SK-N-SH (cell line): ENCODE measurements at places on chromosomes 4 and X.
A peak's percentile ranks its signal among the peaks of the same experiment; 100 is the strongest.

- DNase-seq = no peak
Observed at GRCh38 chrX:20461576-20461975, 194.9 kb upstream of the RPS6KA3 start.

- DNase-seq = no peak
Observed at GRCh38 chrX:39677978-39678791, 419.6 kb downstream of the BCOR start.

GRCh38 chr4:118018381-118019145 lies 15.7 kb upstream of the NDST3 start:
- DNase-seq = no peak

DNA sequence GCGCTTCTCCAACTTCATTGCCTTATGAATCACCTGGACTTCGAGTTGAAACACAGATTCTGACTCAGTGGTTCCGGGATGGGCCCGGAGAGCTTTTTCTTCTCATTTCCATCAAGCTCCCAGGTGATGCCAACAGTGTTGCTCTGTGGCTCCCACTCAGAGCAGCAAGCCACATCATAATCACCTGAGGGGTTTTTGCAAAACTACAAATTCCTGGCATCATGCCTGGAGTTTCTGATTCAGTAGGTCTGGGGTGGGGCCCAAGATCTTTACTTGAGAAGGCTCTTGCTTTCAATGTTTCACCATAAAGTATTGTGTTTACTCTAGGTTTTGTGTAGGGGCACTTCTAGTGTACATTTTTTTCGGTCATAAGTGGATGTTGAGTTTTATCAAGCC lies 7.0 kb downstream of the MTM1 start:
- no peak for DNase-seq

DNA sequence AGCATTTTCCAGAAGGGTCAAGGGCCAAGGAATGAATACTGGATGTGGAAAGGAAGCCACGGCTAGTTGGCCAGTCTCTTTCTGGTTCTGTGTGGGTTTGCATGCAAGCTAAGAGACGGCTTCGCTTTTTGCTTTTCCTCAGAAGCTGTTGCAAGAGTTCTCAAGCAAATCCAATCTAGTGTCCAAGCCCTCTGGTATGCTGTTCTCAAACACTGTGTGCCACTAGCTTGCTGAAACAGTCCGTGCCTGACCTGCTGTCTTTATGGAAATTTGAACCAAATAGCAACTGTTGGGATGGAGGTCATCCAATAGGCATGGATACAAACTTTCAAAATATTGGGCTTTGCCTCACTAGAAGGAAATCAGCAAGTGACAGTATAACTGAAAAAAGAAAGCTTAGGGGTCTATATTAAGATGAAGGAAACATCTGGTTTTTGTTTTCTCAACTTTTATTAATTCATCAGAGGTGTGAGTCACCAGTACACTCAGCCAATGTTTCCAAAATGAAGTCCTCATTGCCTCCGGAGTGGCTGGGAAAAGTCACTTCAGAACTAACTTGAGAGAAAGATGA lies 70.5 kb downstream of the SLC9A6 start:
- DNase-seq = no peak

- no peak for DNase-seq
Observed at GRCh38 chr4:176949029-176949428, 156.3 kb upstream of the VEGFC start.

DNA sequence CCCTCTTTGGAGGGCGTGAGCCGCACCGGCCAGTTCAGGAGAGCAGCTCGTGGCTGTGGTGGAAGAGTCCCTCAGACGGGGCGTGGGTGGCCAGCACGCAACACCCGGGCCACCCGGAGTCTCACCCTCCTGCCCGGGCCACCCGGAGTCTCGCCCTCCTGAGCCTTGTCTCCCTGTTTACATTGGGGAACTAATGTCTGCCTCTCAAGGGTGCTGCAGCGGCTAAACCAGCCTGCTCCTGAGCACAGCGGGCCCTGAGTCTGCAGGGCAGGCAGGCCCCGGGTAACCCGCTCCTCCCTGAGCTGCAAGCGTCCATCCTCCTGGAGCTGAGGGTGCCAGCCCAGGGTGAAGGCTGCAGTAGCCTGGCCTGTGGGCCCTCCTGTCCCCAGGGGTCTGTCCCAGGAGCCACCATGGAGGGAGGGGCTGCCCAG lies 3.0 kb downstream of the PDE6B start:
- DNase-seq = no peak

DNA sequence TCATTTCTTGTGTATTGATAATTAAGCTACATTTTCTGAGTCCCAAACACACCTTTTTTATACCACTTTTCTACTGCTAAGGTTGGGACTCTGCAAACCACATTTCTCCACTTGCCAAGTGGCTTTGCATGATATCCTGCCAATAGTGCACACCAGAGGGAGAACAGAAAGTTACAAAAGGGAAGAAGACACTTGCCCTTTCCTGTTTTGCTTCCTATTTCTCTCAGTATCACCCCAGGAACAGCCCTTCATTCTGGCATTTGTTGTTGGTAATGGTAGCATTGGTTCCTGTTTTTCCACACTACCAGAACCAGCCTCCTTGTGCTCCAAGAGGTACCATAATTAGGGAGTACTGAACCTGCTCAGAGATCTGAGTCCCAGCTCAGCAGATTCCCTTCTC lies 87.1 kb downstream of the HDX start:
- no peak for DNase-seq

GRCh38 chr4:172096786-172097185 lies 283.6 kb downstream of the GALNTL6 start:
- no peak for DNase-seq

GRCh38 chr4:1685235-1686150 lies 1.4 kb upstream of the FAM53A start:
- DNase-seq = no peak

DNA sequence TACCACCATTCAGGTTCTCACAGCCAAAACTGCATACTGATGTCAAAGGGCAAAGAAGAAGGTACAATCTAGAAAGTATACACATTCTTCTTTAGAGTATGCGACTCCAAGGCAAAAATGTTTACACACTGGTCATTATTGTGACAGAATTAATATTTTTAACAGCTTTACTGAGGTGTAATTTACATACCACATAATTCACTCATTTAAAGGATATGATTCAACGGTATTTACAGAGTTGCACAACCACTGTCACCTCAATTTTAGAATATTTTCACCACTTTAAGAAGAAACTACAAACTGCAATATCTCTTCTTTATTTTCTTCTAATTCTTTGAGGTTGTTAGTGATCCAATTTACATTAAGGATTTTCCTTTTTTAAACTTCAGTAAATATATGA lies 325.4 kb upstream of the SMIM31 start:
- no peak for DNase-seq

DNA sequence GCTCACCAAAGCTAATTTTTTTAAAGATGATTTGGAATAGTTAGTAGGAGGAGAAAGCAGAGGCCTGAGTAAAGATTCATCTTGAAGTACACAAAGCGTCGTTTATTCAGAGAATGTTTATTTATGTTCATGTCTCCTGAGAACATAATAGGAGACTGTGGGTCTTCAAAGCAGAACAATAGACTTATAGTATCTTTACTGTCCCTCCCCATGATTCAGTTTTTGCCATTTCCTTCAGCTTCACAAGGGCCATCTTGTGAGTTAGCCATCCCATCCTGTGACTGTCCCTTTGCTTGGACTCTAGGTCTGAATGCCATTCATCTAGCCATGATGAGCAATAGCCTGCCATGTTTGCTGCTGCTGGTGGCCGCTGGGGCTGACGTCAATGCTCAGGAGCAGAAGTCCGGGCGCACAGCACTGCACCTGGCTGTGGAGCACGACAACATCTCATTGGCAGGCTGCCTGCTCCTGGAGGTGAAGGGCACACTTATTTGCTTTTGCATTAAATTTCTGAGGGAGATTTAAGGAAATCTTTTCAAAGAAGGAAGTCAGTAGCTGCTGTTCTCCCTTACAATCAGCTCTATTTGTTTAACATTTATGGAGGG lies 105.8 kb downstream of the NFKB1 start:
- DNase-seq = no peak

DNA sequence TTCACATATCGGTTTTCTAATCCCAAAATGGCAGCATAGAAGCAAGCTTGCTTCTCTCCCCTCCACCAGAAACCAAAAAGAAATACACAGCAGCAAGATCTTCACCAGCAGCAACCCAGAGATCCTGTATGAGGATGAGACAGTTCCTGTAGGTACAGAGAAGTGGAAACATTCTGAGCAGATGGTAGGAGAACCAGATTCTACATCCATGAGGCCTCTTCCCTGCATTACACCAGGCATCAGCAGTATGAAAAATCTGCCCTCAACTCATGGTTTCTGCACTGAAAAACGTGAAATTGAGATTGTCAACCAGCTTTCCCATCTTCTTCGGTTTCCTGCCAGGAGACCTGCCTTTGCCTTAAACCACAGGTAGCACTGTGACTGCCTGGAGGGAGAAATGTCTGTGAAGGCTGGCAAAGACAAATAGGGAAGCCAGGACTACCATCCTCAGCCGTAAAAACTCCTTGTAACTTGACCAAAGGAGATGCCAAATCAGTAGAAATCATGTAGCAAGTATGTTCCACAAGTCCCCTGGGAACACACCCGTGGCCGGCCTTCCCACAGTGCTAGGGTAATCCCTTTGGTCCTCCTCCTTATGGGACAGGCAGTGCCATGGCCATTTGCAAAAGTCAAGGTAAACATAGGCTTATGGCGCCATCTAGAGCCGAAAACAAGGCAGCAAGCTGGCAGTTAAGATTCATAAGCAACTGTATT lies 24.0 kb upstream of the MTHFD2L start:
- DNase-seq = peak; percentile 27

DNA sequence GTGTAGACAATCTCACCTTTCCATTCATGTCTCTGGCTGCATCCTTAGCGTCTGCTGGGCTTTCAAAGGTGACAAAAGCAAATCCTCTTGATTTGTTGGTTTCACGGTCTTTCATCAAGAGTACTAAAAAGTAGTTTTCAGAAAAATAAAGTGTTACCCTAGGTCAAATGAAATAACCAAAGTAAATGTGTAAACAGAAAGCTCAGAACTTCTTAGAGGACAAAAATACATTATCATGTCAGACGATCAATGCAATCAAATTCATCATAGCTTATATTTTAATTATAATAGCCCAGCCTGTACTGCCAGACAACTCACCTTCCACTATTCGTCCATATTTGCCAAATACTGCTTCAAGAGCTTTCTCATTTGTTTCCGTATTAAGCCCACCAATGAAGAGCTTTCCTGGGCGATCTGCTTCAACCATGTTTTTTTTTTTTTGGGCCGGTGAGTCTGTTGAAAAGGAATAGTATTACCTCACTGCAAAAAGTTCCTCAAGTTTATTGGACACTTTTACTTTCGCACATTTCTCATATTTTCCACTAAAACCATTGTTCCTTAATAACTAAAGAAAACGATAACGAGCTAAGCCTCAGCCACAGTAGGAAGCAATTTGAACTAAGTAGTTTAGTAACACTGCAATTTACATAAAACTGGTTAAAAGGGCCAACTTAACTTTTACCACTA lies 1.4 kb downstream of the RBMX start:
- DNase-seq = no peak

DNA sequence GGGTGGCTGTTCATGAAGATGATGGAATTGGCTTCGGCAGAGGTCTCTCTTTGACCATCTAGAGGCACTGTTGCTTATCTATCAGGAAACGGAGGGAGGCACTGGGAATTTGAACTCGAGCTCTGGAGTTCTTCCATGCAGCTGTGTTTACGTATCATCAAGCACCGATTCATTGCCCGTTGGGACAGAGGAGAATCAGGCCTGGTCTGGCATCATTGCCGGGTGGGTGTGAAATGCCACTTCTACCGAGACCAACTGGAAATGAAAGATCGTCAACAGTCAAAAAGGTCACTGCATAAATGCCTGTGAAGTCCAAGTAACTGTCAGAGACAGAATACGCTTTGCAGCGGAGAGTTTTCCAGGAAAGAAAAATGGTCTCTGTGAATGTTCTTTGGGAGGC lies 166.9 kb downstream of the ASMT start:
- no peak for DNase-seq

- DNase-seq = no peak
Observed at GRCh38 chr4:121690001-121690400, 6.8 kb downstream of the ANXA5 start.

GRCh38 chr4:122293374-122294365 lies 85.1 kb upstream of the ADAD1 start:
- DNase-seq = no peak

GRCh38 chr4:74830928-74831327 lies 36.6 kb upstream of the BTC start:
- DNase-seq = no peak

GRCh38 chr4:102598086-102598761 lies 97.1 kb downstream of the NFKB1 start:
- no peak for DNase-seq

- no peak for DNase-seq
Observed at GRCh38 chr4:78222575-78223186, 165.6 kb downstream of the FRAS1 start.

- no peak for DNase-seq
Observed at GRCh38 chrX:39869846-39870601, 227.7 kb downstream of the BCOR start.

DNA sequence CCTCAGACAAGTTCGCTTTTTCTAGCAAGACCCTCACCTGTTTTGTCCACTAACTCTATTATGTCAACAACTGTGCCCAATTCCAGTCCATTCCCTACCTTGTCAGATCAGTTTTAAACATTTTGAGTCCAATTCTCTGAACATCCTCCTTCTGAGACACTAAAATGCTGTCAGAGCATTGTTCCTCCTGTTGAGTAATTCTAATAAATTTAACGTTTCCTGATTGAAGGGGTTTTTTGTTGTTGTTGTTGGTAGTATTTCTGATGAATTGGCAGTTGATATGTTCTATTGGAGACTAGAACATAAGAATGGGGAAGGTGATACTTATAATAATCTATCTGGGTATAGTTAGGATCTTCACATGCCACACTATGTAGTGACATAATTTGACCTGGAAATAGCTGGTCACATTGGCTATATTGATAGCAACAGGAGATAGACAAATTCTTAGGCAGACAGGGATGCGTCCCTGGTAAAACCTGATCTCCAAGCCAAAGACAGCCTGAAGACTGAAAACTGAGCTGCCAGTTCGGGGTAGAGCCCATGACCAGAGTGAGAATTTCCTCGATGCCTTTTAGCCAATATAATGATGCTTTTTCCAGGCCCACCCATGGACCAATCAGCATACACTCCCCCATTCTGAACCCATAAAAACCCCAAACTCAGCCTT lies 12.4 kb upstream of the CXCL2 start:
- DNase-seq = no peak

GRCh38 chr4:7266525-7267292 lies 74.4 kb downstream of the SORCS2 start:
- no peak for DNase-seq

GRCh38 chr4:112416464-112416863 lies 99.5 kb downstream of the NEUROG2 start:
- DNase-seq = no peak

GRCh38 chr4:10074767-10075105 lies 41.9 kb downstream of the WDR1 start:
- no peak for DNase-seq

GRCh38 chr4:187789078-187789477 lies 206.5 kb upstream of the ZFP42 start:
- DNase-seq = no peak

GRCh38 chrX:2283111-2283859 lies 217.5 kb downstream of the DHRSX start:
- no peak for DNase-seq

GRCh38 chr4:123443401-123444289 lies 47.0 kb downstream of the SPRY1 start:
- peak; percentile 20 for DNase-seq

GRCh38 chrX:119093991-119094735 lies 21.4 kb downstream of the CT47C1 start:
- no peak for DNase-seq

- DNase-seq = no peak
Observed at GRCh38 chr4:156685308-156685707, 286.3 kb downstream of the PDGFC start.

- no peak for DNase-seq
Observed at GRCh38 chr4:74501579-74501978, 56.6 kb downstream of the AREG start.
